ENCODE measurements at places on chromosomes 5 and 9. TPM values are rescaled to one million over a fixed set of nuclear protein-coding genes. Genes with fewer than 3 reads are reported as not detected.

NUTM2F gene
- not detected for total RNA-seq

AQP7 gene
- not detected for total RNA-seq

PCDHGA7 gene
- 9.6 TPM for total RNA-seq

- H3K27ac ChIP-seq: no peak overlapping the region
- no peak overlapping the region for H3K4me3 ChIP-seq
- no peaks in the 10 kb centered on the region for H3K36me3 ChIP-seq
These were observed 341.7 kb upstream of the CLINT1 start for GRCh38 chr5:158200619-158201018.

DNA sequence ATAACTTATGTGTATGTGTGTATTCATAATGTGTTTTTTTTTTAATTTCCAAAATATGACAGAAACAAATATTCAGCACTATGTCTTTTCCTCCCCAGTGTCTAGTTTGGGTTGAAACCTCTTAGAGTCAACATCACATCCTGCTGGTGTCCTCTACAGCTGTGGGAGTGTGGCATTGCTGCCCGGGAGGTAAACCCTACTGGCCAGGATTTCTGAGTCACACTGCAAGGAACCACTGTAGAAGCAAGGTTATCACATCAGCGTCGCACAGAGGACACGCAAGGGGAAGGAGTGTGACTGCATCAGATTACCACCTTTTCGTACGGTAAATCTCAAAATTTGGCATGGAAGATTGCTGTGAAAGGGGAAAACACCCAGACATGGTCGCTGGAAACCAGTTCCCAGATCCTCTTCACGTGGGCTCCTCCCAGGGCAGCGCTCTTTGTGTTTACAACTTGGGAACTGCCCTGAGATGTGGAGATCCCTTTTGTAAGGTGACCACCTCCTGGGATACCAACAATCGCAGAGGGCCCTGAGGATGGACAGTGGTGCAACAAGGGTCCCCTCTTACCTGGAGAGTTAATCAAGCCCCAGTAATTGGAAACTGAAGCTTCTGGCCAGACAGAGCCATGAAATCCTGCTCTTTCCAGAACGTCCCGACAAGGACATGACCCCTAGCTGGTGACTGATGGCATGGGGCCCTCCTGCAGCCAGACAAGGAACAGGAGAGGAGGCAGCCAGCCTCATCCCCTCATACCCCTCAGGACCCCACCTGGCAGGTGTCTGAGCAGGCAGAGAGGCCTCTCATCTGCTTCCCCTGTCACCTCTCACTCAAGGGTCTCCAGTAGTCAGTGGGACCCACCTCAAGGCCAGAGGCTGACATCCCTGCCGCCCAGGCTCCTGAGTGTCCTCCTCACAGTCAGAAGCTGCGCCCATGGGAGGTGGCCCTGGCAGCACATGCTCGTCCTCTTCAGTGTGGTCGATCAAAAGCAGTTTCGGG, 194.7 kb downstream of the MED10 start:
- H3K4me1 ChIP-seq: no peaks in the 10 kb centered on the region
- no peak overlapping the region for H3K27ac ChIP-seq
- no peaks in the 10 kb centered on the region for H3K27me3 ChIP-seq
- DNase-seq: no peak
- H3K36me3 ChIP-seq: no peaks in the 10 kb centered on the region

GRCh38 chr5:43008363-43009153, 31.6 kb downstream of the ANXA2R start:
- H3K27me3 ChIP-seq: no peaks in the 10 kb centered on the region
- peaks cover 11% of the 10 kb centered on the region for H3K4me1 ChIP-seq
- H3K27ac ChIP-seq: peak overlapping the region; percentile 85
- H3K4me3 ChIP-seq: peak overlapping the region; percentile 52

GRCh38 chr5:93596676-93597490, 13.9 kb downstream of the NR2F1 start:
- no peak overlapping the region for H3K4me3 ChIP-seq
- no peaks in the 10 kb centered on the region for H3K36me3 ChIP-seq
- no peaks in the 10 kb centered on the region for H3K27me3 ChIP-seq
- no peak overlapping the region for H3K27ac ChIP-seq

GRCh38 chr5:125987677-125988255, 435.4 kb upstream of the GRAMD2B start:
- H3K27me3 ChIP-seq: no peaks in the 10 kb centered on the region
- H3K27ac ChIP-seq: no peak overlapping the region
- no peak for DNase-seq
- H3K36me3 ChIP-seq: no peaks in the 10 kb centered on the region

DNA sequence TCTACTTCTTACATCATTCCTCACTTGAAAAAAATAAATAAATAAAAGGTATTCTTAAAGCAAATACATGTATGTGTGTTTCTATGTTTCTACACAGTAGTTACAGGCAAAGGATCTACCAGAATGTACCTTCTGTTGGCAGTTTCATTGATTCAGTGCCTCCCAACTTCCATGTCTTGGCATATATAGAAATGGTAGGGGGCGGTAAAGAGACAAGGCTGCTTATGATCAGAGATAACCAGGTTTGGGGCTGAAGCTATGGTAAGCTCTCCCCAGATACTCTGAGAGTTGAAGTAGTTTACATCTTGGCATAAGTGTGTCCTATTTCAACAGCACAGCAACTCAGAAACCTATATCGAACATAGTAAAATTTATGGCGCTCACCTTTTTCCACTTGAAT, 1075.4 kb upstream of the C9orf72 start:
- H3K36me3 ChIP-seq: no peaks in the 10 kb centered on the region
- no peaks in the 10 kb centered on the region for H3K27me3 ChIP-seq
- DNase-seq: peak; percentile 56
- H3K4me1 ChIP-seq: no peaks in the 10 kb centered on the region

DNA sequence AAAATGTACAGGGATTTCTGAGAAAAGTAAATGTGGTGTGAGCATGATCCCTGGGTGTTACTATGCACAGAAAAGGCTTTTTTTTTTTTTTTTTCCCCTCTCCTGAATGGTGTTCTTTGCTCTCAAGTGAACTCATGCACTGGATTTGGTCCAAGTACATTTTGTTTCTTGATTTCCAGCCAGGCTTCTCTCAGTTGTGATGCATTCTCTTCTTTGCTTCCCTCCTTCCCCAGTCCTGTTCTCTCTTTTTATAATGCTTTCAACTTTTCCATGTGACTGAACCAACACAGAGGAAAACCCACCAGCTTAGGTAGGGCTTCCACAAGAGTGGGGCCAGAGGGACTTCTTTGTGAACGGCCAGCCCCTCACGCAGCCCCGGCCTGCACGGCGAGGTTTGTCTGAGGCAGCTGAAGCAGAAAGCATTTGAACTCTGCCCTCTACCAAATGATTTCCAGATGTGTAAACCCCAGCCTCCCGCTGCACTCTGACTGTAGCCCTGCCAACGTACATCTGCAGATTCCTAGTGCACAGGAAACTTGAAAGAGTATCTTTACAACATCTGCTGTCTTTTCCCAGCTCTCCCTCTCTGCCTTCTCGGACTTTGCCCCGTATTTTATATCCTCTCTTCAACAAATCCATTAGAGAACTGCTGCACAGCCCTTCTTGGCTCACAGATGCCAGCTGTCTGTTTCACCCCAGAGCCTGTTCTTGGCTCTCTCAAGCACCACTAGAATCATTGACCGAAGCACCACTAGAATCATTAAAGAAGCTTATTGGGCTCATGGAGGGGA, 71.8 kb upstream of the CD180 start:
- H3K27me3 ChIP-seq: no peaks in the 10 kb centered on the region
- H3K27ac ChIP-seq: peak overlapping the region; percentile 88
- peaks cover 40% of the 10 kb centered on the region for H3K4me1 ChIP-seq

DNA sequence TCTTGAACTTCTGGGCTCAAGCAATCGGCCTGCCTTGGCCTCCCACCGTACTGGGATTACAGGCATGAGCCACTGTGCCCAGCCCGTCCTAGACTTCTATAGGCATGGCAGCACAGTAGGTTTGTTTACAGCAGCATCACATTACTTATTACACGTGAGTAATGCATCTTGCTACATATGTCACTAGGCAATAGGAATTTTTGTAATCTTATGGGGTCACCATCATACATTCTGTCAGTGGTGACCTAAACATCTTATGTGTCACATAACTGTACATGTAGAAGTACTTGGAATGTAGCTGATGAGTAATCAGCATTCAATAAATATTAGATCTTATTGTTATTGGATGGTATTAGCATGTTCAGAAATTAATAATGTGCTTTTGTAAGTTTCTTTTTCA, 22.9 kb upstream of the ABCA1 start:
- H3K36me3 ChIP-seq: no peaks in the 10 kb centered on the region
- H3K4me1 ChIP-seq: no peaks in the 10 kb centered on the region
- no peak overlapping the region for H3K27ac ChIP-seq
- DNase-seq: no peak
- H3K4me3 ChIP-seq: no peak overlapping the region
- H3K27me3 ChIP-seq: no peaks in the 10 kb centered on the region

- H3K27me3 ChIP-seq: no peaks in the 10 kb centered on the region
- H3K36me3 ChIP-seq: no peaks in the 10 kb centered on the region
- DNase-seq: no peak
- no peak overlapping the region for H3K27ac ChIP-seq
- H3K4me1 ChIP-seq: peaks cover 11% of the 10 kb centered on the region
These were observed 99.5 kb downstream of the LHFPL2 start for GRCh38 chr5:78549043-78549442.

GRCh38 chr5:127290019-127290945, at the start of gene MEGF10:
MEGF10 (plus strand) TSS chr5:127290796; CDS start chr5:127331309, 40,513 bp downstream.
- H3K36me3 ChIP-seq: no peaks in the 10 kb centered on the region
- no peak within 1 kb of the TSS for H3K27ac ChIP-seq
- H3K27me3 ChIP-seq: peaks cover 41% of the 10 kb centered on the region
- H3K4me3 ChIP-seq: peak within 1 kb of the TSS; percentile 40

DNA sequence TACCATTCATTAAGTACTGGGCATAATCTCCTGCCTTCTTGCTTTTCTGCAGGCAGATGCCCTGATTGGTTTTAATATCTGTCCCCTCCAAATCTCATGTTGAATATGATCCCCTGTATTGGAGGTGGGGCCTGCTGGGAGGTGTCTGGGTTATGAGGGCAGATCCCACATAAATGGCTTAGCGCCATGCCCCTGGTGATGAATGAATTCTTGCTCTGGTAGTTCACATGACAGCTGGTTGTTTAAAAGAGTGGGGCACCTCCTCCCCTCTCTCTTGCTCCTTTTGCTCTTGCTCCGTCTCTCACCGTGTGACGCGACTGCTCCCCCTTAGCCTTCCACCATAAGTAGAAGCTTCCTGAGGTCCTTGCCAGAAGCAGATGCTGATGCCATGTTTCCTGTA, 564.0 kb upstream of the BRINP1 start:
- H3K27me3 ChIP-seq: peaks cover 10% of the 10 kb centered on the region
- no peak for DNase-seq
- H3K36me3 ChIP-seq: no peaks in the 10 kb centered on the region
- H3K27ac ChIP-seq: no peak overlapping the region

DNA sequence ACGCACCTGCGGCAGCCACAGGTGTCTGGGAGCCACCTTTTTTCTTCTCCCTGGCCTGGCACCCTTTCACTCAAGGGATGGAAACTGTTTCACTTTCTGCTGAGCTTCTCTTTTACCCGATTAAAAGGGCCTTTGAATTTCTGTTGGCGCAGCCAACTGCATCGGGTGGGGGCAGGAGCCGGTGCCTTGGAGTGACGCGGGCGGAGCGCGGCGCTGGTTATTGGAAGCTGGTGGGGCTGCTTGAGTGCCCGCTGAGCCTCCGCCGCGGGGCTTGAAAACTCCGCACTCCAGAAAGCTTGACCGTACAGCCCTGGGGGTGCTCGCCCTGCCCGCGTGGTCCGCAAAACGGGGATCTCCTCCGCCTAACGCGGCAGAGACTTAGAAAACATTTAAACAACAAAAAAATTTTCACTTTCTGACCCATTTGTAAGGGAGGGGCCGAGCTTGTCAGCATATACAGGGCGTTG, 52.0 kb upstream of the TJP2 start:
- no peaks in the 10 kb centered on the region for H3K27me3 ChIP-seq
- H3K4me3 ChIP-seq: peak overlapping the region; percentile 59
- no peaks in the 10 kb centered on the region for H3K4me1 ChIP-seq
- H3K27ac ChIP-seq: no peak overlapping the region

Measured in A673 (cell line).